Glutamatergic neuron (in vitro differentiated cells): ENCODE measurements at places on chromosomes 1 and 21.
A peak's percentile ranks its signal among the peaks of the same experiment; 100 is the strongest.

DNA sequence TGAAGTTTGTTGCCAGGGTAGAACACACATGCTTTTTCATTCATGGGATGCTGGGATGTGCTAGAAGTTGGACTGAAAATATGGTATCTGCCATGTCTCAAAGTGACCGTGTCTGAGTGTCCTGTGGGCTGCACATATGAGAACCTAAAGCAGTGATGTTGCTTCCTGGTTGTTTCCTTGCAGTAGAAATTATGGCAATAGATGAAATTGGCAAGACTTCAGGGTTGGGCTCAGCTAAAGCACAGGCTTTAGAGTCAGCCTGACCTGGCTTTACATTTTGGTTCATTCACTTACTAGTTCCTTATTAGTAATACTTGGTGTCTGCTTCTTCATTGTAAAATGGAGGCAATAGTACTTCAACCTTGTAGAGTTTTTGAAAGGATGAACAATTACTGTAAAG lies 2.2 kb downstream of the LAMC2 start:
- DNase-seq, result no peak

DNA sequence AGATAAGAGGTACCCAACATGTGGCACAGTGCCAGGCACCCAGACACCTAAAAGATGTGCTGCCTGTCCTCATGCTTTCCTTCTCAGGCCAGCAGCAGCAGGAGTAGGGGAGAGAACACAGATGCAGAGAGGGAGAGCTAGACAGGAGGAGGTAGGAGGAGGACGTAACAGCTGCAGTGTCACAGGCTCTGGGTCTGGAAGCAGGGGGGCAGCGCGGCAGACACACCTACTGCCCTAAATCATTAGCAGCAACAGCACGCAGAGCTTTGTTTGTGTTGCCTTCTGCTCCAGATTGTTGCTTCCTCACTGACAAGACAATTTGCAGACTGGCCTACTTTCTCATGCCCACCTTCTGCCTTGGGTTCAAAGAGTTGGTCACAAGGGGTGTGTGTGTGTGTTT lies 196.7 kb upstream of the DAB1 start:
- peak; percentile 35 for DNase-seq

DNA sequence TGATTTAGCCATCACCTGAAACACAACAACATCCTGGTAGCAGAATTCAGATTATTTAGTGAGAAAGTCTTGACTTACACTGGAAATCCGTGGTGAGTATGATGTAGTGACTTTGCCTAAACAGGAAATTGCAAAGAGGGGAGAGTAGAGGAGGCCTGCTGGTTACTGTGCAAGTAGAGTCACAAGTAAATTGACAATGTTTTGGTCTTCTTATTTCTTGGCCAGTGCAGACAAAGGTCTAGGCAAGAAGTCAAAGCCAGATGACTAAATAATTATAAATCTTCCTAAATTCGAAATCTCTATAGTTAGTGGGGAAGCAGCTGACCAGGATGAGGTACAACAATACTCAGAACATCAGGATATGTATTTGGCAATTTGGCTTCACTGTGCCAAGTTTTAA lies 159.5 kb upstream of the KCTD3 start:
- no peak for DNase-seq

DNA sequence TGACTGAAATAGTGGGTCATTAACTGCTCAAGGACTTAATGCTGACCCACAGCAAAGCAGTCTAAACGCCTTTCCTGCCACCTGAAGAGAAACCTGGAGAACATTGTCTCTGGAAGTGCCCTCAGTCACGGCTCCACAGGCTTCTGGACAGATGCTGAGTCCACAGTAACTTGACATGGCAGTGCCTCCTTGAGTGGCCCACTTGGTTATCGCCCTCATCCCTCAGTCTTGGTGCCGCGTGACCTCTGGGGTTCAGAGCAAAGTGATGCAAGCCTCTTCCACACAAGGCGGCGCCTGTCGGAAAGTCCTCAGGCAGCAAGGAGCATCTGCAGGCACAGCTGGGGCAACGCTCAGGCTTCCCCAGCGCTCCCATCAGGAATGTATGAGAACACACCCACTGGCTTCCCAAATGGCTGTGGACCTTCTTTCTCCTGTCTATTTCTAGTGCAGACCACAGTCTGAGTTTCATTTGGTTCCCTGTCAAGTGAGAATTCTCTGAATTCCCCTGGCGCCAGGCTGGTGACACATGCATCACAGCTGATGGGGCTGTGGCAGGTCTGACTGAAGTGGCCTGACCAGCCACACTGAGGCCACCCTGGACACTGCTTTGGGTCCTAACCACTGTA lies 13.0 kb upstream of the ANGPTL7 start:
- DNase-seq, result peak; percentile 37

DNA sequence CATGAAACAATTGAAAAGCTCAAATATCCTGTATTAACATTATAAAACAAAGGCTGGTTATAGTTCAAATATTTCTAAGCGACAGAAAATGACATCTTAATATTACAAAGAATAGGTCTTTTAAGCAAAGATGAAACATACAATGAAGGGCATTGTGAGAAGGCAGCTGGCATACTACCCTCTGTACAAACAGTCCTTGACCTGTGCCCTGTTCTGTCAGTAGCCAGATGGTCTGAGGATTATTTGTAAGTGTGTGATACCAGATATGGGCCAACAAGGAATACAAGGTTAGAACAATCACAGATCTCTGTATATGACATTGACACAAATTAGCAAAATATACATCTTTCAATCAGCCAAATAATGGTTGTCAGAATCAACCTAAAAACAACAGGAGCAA lies 1350.4 kb downstream of the AMY1C start:
- DNase-seq, result no peak

- DNase-seq, result no peak
Observed at GRCh38 chr1:58964428-58964827, 180.6 kb upstream of the JUN start.

DNA sequence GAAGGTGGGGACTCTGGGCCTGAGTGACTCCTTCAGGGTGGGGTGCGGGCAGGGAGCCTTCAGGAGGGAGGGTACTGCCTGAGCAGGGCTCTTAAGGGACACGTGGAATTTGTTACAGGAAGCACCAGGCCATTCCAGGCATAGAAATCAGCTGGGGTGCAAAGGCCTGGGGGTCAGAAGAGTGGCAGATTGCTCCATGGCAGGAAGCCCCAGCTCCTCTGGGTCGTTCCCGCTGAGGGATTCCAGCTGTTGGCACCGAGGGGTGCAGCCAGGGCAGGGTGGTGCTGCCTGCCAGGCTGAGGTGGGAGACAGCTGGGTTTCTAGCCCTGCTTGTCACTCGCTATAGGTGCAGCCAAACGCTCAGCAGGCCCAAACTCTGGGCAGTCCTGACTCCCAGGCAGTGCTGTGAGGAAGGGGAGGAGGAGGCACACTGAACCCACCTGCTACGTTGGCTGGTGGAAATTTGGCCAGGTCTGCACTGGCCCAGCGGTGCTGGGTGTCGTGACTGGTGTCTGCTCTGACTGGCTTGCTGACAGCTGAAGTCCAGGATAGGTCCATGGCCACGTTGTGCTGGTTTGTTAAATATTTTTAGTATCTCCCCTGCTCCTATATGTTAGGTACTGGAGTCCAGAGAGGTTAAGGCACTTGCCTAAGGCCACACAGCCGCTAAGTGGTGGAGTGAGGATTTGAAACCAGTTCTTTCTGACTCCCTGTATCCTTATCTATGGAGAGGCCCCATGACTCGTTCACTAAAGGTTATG lies 19.3 kb downstream of the TNFRSF1B start:
- no peak for DNase-seq

- no peak for DNase-seq
Observed at GRCh38 chr1:70066711-70067110, 138.7 kb downstream of the LRRC40 start.

DNA sequence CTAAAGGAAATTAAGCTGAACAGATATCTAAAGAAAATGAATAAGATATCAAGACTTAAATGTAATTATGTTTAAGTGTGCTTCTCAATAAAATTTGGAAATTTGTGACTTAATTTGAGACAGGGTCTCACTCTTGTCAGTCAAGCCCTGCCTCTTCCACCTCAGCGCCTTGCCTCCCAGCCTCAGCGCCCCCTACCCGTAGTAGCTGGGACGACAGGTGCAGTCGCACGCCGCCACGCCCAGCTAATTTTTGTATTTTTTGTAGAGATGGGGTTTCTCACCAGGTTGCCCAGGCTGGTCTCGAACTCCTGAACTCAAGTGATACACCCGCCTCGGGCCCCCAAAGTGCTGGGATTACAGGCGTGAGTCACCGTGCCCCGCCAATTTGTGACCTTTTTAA lies 117.0 kb downstream of the CLEC20A start:
- DNase-seq, result peak; percentile 78

DNA sequence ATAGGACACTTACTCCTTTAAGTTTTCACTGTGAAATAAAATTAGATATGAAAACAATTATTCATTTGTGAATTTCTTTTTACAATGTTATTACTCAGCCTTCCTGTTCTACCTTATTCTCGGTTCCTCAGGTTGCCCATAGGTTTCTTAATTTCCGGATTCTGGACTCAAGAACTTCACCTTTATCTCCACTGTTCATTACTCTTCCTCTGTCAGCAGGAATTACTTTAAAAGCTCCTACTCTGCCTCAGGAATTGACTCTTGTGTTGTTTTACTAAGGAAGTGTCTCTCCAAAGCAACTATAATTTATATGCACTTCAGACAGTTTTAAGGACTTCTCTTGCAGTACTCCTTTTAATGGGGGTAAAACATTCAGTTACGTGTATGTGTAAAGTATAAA lies 123.8 kb downstream of the OSBPL9 start:
- DNase-seq, result no peak

DNA sequence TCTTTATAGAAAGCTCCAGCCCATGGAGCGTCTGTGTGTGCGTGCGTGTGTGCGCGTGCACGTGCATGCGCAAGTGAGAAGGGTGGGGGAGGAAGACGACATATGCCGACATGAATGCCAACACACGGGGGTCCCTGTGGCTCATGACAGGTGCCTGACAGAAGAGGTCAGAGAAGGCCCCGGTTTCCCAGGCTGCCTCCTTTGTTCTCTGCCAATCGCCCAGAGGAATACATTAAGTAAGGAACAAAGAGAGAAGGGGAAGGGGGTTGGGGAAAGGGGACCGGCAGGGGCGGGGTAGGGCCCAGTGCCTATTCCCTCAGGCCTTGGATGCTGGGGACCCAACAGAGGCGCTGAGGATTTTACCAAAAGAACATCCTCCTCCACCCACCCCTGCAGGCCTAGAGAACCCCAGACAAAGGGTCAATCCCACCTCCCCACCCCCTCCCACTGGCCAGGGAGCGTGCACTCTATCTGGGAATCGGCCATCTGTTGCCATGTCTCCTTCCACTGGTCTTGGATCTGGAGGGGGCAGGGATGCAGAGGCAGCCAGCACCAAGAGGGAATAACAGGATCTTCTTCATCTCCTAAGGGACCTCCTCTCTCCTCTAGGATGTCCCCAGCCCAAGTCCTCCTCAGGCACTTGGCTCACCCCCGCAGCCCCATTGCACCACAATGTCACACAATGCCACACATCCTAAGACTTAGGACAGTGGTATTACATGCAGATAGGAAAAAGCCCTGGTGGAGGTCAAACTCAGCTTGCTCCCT lies 39.4 kb downstream of the PIK3C2B start:
- peak; percentile 62 for DNase-seq

GRCh38 chr1:230495891-230496385 lies 69.8 kb upstream of the PGBD5 start:
- DNase-seq, result no peak

DNA sequence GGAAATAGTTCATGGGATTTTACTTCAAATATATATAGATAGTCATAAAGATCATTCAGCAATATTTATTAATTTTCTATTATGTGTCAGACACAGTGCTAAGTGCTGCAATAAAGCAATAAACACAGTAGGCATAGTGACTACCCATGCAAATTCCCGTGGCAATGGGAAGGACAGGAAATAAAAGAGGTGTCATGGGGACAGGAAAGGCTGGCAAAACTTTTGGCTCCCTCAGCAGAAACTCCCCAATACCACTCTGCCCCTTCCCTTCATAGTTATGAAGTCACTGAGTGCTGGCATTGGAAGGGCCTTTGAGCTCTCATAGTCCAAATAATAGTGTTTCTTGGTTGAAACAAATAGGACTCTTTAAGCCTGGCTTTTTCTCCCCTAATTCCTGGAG lies 104.4 kb upstream of the DPT start:
- no peak for DNase-seq

DNA sequence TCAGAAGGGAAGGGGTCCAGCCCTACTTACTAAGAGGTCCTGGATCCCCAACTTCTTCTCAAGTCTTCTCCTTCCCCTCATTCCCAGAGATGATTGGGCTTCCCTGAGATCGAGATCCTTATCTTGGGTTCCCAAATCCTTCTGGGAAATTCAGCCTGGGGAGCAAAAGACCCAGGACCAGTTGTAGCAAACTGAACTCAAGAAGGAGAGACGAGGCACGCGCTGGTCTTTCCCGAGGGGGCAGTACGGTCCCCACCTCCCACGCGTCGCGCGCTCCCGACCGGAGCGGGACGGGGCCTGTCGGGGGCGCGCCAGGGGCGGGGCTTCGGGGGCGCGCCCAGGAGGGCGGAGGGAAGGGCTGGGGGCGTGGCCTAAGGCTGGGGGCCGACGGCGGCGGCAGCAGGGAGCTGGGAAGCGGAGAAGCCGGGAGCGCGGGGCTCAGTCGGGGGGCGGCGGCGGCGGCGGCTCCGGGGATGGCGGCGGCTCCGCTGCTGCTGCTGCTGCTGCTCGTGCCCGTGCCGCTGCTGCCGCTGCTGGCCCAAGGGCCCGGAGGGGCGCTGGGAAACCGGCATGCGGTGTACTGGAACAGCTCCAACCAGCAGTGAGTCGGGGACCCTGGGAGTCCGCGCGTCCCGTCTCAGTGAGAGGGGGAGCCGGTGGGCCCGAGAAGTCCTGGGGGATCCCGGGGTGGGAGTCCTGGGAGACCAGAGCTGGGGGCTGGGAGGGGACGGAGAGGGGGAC lies at the start of gene EFNA3:
Gene EFNA3 (plus strand): TSS at position 369 of the 741 bp plus-strand sequence. CDS start 105 bp downstream, at position 474.
- peak; percentile 72 for DNase-seq

DNA sequence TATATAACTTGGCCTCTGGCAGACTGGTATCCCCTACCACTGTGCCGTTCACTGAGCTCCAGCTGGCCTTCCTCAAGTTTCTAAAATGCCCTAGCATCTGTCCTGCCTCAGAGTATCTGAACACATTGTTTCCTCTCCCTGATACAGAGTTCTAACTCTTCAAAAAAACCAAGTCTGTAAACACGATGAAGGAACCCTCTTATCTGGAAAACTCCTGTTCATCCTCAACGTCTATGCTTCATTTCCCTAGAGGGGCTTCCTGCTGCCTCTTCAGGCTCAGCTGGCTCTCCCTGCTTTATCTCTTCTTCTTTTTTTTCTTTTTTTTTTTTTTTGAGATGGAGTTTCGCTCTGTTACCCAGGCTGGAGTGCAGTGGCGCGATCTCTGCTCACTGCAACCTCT lies 5.6 kb downstream of the BSDC1 start:
- DNase-seq, result no peak

GRCh38 chr21:14513804-14514203 lies 32.3 kb downstream of the SAMSN1 start:
- no peak for DNase-seq

DNA sequence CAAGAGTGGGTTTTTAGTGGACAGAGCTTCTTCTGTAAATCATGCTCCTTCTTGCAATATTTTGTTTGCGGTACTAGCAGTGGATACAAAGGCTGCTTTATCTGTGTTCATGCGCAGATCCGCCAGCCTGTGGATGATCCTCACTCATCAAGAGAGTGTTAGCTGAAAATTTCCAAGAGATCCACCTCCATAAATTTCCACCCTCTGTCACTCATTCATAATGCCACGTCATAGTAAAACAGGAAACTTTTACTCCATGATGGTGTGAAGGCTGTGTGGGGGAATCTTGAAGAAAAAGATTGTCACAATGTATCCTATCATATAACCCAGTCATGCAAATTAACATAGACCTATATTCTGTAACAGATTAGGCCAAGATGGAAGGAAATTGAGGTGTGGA lies 4.4 kb upstream of the MAPKAPK2 start:
- DNase-seq, result no peak
